ENCODE measurements at places on chromosomes 13 and 19.

GRCh38 chr19:18846862-18847548 lies 15.2 kb downstream of the UPF1 start:
- peak; percentile 72 for DNase-seq

DNA sequence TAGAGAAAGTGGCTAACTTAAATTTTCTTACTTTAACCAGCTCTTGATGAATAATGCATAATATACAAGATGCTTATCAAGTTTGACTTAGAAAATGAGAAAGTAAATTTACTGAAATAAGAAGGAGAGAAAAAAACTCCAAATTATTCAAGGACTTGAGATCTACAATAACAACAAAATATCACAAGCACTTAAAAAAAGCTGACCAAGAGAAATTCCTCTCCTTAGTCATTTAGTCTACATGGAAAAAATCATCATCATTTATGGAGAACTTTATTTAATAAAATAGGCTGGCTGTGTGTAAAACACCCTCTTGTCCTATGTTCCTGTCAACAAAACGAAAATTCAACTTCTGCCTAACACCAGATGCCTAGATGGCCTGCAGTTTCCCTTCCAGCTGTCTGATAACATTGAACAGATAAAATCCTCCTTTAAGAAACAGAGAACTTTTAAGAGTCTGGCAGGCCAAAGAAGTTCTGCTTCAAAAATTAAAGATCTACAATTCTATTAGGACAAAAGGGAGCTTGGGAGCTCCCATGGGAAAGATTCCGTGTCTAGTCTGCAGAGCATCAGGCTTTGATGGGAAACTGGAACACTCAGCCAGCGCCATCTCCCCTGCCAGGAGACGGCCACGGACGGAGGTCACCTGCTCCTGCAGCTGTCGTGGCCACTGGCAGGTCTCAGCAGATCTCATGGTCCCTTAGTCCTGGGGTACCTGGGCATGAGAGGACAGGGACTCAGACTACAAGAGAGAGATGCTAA lies 37.9 kb upstream of the ATP11A start:
- DNase-seq: no peak

GRCh38 chr19:1276628-1277022 lies 1.3 kb downstream of the FAM174C start:
- DNase-seq: no peak

DNA sequence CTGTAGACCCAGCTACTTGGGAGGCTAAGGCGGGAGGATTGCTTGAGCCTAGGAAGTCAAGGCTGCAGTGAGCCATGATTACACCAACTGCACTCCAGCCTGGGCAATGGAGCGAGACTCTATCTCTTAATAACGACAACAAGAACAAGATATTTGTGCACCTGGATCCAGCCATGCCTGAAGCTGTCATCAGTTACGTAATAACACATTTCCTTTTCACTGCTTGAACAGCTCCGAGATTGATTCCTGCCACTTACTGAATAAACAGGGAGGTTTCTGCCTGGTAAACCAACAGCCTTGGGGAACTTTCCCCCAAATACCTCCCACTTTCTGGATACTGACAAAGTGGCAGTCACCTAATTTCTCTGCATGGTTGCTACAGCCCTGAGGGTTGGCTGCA lies 5.4 kb downstream of the KANK2 start:
- DNase-seq: no peak

- no peak for DNase-seq
Measured at GRCh38 chr13:48969685-48970084, 6.0 kb upstream of the FNDC3A start.

DNA sequence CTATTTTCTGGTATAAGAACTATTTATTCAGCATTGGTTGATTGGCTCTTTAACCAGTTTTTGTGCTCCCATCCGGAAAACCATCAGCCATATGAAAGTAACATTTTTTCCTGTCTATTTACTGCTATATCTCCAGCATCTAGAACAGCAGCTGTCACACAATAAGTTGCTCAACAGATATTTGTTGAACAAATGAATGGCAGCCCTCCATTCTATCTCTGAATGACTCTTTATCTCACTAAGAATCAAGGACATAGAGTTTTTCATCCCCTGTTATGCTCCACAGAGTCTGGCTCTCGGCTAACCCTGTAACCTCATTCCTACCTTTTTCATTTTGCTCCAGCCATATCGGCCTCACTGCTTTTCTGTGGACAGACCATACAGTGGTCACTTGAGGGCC lies 145.5 kb downstream of the SLITRK6 start:
- DNase-seq: no peak
